ENCODE measurements at places on chromosomes 5 and 9.

DNA sequence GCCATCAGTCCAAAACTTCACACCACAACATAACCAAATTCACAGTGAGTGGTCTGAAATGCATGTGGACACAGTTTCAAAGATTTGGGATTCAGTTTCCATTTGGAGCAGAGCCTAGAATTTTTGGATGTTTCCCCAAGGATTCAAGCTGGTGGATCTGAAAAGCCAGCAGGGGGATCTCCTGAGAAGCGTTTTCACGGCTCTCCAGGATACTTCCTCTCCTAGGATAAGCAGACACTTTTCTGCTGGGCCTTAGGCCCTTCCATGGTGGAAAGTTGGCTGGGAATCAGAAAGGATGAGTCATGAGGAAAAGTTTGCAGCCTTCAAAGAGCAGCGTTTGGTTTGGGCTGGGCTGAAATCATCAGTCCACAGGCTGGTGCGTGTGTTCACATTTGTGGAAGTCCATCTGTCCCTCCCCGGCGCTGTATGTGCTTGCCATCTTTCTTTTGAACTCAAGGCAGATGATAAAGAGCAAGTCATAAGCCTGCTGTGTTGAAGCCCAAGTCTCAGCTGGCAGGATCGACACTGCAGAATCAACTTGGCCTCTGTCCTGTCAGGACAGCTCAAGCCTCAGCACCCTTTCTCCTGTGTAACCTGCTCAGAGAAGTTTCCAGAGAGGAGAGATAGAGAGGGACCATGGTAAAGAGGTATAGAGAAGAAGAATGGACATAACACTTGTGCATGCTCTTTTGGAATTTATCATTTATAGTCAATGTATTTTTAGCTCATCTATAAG, 152.6 kb upstream of the MSX2 start:
- no peak for DNase-seq

DNA sequence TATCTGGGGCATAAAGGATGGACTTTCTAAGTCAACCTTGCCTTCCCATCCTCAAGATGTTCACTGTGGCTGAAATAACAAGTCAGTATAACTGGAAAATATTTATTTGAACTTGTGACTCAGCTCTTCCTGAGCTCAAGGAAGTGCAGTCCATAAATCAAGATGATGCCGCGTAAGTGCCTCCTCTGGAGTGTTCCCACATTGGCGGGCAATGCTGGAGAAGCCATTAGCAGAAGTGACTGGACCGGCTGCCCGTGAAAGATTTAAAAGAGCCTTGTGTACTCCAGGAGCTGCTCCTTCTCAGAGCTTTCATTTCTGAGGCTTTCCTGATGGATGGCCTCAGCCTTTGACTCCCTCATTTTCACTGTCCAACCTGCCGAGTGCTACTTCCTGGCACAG, 17.4 kb downstream of the TMOD1 start:
- no peak for DNase-seq

GRCh38 chr9:16959391-16959790, 88.9 kb upstream of the BNC2 start:
- DNase-seq, result no peak

- DNase-seq, result no peak
Measured at GRCh38 chr5:44001675-44002380, 387.4 kb downstream of the FGF10 start.

DNA sequence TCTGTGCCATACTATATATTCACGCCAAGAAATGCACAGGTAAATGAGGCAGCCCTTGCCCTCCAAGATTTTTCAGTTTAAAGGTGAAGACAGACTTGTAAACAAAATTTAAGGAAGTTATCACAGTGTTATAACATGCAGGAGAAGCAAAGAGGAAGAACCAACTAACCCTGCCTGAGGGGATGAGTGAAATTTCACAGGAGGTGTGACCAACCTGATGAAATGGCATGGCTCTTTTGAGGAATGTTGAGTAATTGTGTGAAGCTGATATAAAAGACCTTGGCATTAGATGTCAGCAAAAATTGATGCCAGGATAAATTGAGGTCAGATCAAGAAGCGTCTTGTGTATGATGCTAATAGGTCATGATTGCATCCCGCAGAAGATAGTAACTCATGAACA, 86.5 kb downstream of the HCN1 start:
- DNase-seq, result no peak

GRCh38 chr9:35108461-35108860, 5.5 kb upstream of the STOML2 start:
- DNase-seq, result no peak

- DNase-seq, result no peak
Measured at GRCh38 chr9:75891277-75891741, 836 bp downstream of the PCSK5 start.

GRCh38 chr9:14538526-14538925, 154.7 kb downstream of the ZDHHC21 start:
- no peak for DNase-seq

- DNase-seq, result no peak
Measured at GRCh38 chr5:122766130-122766529, 8.8 kb upstream of the SNX2 start.

DNA sequence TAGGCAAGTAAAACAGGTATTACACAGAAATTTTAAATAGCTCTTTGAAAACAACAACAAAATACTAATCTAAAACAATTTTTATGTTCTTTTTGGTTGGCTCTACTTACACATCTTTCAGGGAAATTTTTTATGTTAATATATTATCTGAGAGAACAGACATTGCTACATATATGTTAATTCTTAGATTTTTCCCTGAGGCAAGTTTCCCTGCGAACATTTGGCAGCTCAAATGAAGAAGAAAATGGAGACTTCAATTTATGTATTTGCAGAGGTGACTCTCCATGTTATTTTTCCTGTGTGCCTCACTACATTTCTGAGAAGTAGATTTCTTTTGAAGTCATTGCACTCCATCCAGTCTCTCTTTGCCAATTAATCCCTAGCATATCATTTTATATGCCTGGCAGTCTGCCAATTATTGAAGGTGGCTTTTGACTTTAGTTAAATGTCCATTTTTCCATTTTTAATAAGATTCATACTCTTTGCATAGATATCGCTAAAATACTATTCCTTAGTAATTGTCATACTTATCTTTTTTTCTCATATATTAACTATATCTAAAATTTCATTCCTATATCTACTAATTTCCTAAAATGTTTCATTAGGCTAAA, 908.2 kb upstream of the CDH10 start:
- DNase-seq, result no peak

GRCh38 chr5:134255418-134256150, 29.7 kb upstream of the PPP2CA start:
- DNase-seq, result no peak

- no peak for DNase-seq
Measured at GRCh38 chr9:117926031-117926658, 221.9 kb downstream of the TLR4 start.

DNA sequence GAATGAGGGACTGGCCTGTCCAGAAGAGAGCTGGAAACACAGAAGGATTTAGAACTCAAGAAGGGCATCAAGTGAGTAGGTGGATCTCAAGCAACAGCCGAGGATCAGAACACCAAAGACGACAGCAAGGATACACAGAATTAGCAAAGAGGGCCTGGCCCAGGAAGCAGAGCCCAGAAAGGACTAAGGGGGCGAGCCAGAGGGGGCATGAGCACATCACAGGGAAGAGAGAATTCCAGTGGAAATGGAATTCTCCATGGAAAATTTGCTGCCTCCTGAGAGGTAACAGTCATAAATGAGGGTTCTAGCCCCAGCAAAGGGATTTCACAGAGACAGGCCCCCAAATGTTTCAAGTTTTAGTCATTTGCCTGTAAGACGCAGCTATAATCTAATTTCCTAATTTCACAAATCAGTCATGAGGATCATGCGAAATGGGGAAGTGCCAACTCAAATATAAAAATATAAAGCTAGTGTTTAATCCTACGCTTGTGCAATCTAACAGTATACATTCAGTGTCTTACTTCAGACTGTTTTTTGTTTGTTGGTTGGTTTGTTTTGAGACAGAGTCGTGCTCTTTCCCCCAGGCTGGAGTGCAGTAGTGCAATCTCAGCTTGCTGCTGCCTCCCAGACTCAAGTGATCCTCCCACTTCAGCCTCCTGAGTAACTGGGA, 46.7 kb downstream of the FNBP1 start:
- no peak for DNase-seq

GRCh38 chr5:107526270-107526937, 144.3 kb downstream of the EFNA5 start:
- no peak for DNase-seq

DNA sequence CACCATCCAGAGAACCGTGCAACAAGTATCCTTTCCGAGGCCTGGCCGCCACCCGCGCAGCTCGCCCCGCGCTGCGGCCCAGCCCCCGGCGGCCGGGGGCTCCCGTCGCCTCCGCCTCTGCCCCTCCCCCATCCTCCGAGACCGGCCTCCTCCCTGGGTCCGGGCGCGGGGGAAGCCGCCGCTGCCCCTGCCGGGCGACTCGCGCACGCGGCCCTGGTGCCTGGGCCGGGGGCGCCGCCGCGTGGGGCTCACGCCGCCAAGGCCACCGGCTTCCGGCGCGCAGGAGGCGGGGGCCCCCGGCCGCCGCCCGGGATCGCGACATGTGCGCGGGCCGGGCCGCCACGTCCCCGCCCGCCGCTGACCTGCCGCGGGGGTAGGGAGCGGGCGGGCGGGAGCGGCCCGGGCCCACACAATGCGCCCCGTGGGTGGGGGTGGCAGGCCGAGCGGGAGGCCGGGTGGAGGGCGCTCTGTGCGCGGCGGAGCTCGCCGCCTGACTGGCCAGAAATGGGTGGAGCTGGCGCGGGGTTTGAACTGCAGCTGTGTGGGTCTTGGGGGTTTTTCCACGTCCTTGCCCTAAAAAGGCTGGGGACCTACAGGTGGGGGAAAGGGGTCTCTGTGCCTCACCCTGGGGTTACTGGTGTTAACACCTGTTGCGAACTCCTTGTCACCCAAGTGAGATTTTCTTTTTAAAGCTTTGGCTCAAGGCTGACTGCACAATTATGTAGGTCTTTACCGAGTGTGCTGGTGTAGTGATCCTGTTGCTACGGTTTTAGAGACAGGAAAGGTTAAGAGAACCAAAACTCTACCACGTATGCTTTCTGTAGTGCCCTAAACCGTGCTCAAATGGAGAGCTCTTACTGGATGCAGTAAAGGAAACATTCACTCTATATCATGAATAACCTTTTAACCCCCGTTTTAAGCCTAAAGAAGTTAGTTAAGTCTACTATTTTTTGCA, 32.3 kb downstream of the TNPO1 start:
- DNase-seq, result peak; percentile 7

DNA sequence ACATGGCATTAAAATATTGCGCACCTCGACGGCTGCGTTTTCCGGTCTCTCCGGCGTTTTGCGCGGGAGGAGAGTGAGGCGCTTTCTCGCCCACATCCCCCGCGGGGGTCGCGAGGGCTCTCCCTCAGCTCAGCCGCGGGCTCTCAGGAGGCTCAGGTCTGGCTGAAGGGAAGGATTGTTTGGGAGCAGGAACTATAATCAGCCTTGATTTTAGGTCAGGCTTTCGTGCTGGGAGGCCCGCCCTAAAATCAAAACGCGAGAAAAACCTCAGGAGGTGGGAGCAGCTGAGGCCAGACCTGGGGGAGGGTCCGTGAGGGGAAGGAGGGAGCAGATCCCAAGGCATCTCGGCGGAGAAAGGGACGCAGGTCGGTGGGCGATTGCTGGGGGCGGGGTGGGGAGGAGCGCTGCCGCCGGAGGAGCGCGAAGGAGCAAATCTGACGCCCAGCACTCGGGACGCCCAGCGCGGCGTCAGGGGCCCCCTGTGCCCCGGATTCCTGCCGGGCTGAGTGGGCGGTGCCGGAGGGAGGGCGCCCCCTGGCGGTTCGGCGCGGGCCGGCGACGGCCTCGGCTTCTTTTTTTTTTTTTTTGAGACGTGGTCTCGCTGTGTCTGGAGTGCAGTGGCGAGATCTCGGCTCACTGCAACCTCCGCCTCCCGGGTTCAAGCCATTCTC, 18.7 kb upstream of the RNF130 start:
- peak; percentile 55 for DNase-seq

DNA sequence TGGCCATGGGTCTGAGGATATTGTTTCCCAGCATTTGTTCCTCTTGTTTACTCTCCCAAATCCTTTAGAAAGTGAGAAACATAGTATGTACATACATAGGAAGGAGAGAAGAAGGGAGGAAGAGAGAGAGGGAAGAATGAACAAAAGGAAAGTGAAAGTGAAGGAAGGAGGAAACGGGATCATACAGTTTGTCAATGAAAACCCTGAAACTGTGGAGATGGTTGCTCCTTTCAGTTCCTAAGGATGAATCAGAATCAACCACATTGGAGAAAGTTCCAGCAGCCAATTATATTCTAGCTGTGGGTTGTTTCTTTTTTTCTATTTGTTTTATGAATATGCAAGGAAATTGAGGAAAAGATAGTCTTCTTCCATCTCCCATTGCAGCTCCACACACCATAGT, 396.5 kb downstream of the MLLT3 start:
- no peak for DNase-seq

DNA sequence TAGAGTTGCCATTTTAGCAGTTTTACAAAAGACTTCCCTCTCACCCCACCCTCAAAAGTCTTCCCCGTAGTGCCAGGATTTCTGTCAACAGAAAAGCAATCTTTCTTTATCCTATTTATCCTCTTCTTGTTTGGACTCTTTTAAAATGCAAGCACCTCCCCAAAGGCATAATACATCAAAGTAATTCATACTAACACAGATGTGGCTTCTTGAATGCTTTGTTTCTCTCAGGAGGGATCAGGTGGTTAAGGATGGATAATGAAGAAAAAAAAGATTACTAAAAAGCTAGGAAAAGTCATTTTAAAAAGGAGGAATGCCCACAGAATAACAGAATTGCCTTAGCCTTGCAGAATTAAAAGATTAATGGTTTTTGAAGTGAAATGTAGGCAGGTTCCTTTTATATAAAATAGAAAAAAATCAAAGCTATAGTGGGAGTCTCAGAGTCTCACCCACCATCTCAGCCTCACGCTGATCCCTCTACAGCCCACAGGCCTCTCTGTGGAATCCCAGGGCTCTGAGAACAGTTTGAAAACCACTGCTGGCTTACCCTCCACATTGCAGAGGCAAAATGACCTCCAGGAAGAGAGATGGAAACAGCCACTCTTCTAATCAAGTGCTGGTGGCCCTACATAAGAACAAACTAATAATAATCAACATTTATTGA, 102.2 kb downstream of the GCNT1 start:
- no peak for DNase-seq

GRCh38 chr5:10036136-10036815, 213.4 kb downstream of the ATPSCKMT start:
- no peak for DNase-seq

- DNase-seq, result no peak
Measured at GRCh38 chr5:43802119-43802518, 199.1 kb downstream of the NNT start.

DNA sequence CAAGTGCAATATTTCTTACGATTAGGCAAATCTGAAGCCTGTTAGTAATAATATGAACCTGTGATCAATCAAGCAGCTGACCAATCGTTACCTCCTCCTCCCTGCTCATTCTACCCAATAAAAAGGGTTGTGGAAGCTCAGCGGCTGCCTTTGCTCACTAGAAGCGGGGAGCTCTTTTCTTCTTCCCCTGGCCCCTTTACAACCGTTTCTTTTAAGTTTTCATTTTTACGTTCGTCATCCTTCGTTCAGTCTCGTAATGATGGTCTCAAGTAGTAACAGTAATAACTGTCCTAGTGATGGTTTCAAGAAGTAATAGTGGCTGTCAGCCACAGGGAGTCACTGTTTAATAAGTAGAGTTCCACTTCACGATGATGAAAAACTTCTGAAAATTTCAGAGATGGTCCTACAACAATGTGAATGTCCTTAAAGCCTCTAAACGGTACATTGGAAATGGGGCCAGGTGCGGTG, 6.2 kb downstream of the UGT3A2 start:
- DNase-seq, result peak; percentile 25
